ENCODE measurements at places on chromosomes 7 and 10.

- DNase-seq = peak; percentile 86
Measured at GRCh38 chr10:3526727-3527501, 258.1 kb downstream of the KLF6 start.

DNA sequence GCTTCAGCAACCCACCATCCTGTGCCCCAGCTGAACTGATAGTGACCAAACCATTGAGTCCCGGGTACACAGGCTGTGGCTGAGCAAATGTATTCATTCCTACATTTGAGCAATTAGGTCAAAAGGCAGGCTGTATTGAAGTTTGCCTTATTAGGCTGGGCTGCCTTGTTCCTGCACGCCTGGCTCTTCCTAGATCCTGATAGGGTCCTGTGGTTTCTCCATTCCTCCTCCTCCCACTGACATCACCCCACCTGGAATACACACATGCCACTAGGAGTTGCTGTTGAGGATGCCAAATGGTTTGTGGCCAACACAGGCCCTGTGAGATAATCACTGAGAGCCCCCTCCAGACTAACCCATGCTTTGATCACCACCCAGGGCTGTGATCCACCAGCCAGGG is 66.4 kb upstream of the FGFR2 start:
- no peak for DNase-seq

GRCh38 chr7:154581251-154581890 is 421.6 kb downstream of the PAXIP1 start:
- DNase-seq = no peak

- no peak for DNase-seq
Measured at GRCh38 chr7:157937406-157937805, 600.6 kb downstream of the DNAJB6 start.

- no peak for DNase-seq
Measured at GRCh38 chr10:115094416-115095140, 1.4 kb downstream of the ATRNL1 start.

GRCh38 chr7:46109437-46109836 is 188.4 kb upstream of the IGFBP3 start:
- DNase-seq = no peak

DNA sequence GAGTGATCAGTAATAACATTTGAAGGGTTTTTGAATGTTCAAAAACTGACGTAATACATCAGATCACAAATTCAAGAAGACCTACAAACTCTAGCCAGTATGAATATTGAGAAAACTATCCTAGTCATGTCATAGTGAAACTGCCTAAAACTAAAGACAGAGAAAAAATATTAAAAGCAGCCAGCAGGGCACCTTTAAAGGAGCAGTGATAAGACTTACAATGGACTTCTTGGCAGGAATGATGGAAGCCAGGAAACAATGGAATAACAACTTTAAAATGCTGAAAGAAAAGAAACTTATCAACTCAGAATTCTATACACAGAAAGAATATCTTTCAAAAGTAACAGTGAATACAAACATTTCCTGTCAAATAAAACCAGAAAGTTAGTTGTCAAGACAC is 78.3 kb upstream of the CTBP2 start:
- no peak for DNase-seq

- no peak for DNase-seq
Measured at GRCh38 chr7:101866328-101866727, 48.9 kb downstream of the CUX1 start.

DNA sequence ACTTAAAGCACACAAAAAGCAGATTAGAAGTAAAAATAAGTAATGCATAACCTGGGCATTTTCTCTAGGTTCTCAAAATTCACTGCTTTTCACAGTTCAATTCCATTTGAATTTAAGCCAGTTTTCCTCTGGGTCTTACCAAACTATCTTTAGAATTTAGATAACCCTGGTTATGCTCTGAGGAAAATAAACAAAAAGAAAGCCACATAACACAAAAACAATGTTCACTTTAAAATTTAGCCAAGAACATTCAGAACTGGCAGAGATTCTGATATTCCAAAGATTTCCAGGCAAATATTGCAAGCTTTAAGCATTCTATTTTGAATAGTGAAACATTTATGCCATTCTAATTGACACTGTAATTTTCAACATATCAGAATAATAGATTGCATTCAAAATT is 50.7 kb upstream of the PRKG1 start:
- peak; percentile 57 for DNase-seq

DNA sequence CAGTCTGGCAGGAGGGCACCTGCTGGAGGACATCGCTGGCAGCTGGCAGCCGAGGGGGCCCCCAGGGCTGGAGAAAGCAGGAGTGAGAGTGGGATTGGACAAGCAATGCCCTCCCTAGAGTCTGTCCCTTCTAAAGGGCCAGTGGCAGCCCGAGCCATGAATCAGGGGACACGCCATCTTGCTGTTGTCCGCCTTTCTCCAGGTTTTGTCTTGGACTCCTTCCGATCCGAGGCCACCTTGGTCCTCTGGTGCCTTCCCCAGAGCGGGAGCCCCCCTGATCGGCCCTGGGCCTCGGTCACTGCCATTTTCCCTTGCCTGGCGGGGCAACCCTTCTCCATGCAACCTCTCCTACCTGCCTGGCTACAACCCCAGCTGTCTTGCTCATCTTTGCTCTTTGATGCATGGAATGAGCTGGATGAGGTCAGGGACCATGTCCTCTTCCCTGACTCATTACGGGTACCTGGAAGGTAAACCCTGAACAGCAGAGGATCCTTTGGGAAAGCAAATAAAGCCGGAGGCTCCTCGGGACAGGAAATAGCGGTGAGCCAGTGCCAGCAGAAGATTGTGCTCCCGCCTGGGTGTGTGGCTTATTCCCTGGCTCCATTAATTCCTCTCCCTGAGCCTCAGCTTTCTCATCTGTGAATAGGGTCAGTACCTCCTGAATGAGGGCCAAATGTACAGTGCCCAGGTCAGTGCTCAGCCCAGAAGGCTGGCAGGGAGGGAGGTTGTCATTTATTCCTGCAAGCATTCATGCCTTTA is 112.0 kb downstream of the GRK5 start:
- DNase-seq = no peak

DNA sequence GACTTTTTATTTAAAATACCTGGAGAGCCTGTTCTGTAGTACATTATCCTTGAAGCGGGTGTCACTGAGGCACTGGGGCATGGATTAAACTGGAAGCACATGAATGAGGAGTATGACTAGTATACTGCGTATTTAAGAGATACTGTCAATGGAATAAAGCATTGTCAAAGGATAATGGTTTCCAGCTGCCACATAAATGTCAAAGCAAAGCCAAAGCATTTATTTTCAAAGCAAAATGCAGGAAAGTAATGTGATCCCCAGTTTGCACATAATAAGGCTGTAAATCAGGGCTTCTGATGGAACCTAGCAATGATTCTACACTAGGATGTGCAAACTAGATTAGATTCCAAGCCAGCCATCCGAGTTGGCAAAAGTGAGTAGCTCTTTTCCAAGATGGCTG is 240.1 kb downstream of the POU6F2 start:
- DNase-seq = no peak

- DNase-seq = no peak
Measured at GRCh38 chr10:59432207-59432900, 70.0 kb upstream of the FAM13C start.

DNA sequence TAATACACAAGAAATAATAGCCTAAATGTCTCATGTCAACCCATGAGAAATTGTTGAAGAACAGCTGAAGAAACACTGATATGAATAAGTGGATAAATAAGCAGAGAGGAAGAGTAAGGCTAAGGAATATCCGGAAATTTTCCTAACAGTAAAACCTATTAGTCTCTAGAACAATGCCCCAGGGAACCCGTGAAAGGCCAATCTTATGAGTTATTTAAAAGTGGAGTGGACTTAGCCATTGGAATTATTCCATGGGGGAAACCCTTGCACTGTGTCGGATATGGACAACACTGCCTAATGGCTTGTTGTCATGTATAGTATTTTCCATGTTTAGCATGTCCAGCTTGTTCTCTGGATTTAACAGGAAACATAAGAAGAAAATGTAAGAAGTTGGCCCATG is 217.2 kb upstream of the PLXNA4 start:
- DNase-seq = no peak

DNA sequence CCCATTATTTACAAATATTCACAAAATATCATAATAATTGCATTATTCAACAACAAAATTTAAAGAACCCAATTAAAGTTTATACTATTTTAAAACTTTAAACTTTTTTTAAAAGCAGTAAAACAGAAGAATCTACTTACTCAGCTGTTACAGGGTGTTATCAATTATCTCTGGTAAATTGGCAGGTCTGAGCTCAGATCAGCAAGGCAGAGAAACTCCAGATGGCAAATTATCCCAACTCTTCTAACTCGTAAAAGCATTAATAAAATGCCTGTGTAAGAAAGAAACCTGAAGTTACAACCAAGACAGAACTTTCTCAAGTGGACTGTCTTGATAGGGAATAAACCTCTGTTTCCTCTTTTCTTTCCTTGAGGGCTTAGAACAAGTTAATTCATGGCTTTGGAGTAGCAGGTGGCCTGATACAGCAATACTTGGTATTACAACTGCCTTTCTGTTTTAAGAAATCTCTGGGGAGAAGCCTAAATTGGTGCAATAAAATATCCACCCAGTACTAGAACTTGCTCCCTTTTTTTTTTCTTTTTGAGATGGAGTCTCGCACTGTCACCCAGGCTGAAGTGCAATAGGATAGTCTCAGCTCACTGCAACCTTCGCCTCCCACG is 275.3 kb upstream of the MKLN1 start:
- no peak for DNase-seq

- DNase-seq = no peak
Measured at GRCh38 chr10:102040305-102041050, 15.5 kb downstream of the ARMH3 start.

DNA sequence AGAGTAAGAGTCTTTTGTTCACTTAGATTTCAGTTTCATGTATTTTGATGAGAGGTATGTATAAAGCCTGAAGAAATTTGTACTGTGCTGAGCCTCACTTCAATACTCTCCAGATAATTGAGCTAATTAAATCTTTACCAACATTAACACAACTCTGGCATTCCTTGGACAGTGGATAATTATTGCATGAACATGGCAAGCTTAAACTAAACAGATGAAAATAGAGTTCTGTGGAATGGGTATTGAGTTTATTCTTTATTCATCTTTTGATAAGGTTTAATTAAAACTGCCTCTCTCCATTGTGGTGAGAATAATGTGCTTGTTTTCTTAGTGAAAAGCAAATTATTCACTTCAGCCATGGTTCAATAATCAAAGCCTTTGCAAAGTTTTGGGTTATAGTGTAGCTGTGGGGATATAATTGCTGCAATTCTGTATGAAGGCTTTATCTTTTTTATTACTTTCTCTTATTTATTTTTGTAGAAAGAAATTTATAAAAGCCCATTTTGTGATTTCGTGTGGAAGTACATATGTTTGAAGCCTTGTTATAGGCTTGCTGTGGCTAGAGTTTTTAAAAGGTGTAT is 126.4 kb upstream of the FZD1 start:
- no peak for DNase-seq
